Left lung (tissue), 14 donors: ENCODE measurements at places on chromosomes 5 and 9. TPM values are rescaled to one million over a fixed set of nuclear protein-coding genes. Genes with fewer than 3 reads are reported as not detected.

DNA sequence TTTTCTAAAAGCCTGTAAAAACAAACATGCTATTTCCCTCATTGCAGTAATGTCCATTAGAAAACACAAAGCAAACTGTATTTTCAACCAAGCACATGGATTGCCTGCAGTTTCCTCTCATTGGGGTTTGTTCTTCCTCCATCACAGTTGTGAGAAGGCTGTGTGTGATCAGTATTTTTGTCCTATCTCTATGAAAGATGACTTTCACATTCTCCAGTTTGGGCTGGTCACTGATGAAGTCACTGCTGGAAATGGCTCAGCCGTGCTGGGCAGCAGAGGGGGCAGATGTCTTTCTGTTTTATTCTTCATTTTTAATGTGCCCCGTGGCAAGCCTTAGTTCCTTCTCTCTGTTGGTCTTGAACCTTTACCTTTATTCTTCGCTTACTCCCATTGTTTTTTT lies 288.9 kb upstream of the MPDZ start:
- no peak for DNase-seq

- DNase-seq, result peak; percentile 48
Measured at GRCh38 chr9:99822806-99823591, 1.3 kb downstream of the NR4A3 start.

DNA sequence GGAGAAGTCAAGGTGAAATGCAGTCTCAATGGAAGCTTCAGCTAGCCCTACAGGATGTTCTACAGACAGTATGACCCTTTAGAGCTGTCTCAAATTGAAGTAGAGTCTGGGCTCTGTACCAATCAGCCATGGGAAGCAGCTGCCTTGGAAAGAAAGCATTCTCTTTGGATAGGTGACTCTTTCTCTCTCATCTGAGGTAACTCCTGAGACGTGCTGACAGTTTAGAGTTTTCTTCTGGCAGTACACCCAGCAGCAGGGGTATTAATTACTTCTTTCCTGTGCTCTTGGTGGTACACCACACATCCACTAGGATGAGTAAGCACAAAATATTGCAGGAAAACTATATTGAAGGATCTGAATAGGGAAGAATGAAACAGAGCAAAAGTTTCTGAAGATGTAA lies 329.6 kb upstream of the RGMB start:
- DNase-seq, result no peak

- DNase-seq, result no peak
Measured at GRCh38 chr9:108687006-108687987, 168.5 kb downstream of the ACTL7B start.

DNA sequence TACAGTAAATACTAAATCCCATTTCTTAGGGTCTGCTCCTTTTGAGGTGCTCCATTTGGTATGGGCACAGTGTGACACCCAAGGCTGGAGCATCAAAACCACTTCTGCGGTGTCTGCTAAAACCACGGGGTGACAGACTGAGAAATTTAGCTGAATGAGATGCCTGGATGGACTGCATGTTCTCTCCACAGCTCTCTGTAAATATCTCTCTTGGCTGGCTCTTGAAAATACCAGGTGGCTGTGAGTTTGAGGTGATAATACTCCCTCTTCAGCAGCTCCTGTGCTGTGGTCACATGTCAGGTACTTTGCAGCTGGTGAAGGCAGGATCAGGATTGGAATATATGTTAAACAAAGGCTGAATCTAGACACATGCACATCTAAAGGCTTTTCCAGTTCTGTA lies 93.7 kb upstream of the SIMC1 start:
- no peak for DNase-seq

DNA sequence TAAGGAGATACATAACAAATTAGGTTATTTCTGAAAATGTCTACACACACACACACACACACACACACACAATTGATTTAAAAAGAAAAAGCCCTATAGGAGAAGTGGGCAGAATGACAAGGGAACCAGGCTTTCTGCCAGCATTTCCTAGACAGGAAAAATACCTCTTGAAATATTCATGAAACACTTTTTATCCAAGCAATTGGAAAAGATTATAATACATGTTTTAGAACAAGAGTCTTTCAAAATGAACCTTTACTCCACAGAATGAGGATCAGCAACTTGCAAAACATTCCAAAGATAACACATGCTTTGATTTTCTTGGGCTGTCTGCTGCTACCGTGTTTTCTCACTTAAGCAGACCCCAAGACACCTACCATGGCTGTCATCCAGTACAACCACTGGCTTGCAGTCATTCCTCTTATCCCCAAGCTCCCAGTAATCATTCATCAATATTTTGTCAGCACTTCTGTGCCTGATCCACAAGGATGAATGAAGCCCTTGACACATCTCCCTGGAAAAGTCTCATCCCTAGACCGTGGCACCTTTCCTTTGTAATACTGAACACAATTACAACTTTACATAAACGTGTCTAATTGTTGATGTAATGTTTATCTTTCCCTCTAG lies 717.1 kb upstream of the ZNF608 start:
- DNase-seq, result no peak

- no peak for DNase-seq
Measured at GRCh38 chr5:176618783-176619182, 8.8 kb upstream of the GPRIN1 start.

GRCh38 chr5:160520609-160521391 lies 99.1 kb downstream of the PTTG1 start:
- no peak for DNase-seq

GRCh38 chr5:151318850-151319732 lies 15.5 kb upstream of the SLC36A3 start:
- DNase-seq, result peak; percentile 35

GRCh38 chr9:2574203-2574602 lies 47.4 kb upstream of the VLDLR start:
- no peak for DNase-seq

- DNase-seq, result no peak
Measured at GRCh38 chr5:142478113-142478512, 153.3 kb upstream of the SPRY4 start.

- peak; percentile 93 for DNase-seq
Measured at GRCh38 chr5:172697123-172698121, 56.4 kb downstream of the NEURL1B start.

GRCh38 chr5:142170254-142170953 lies 61.8 kb downstream of the NDFIP1 start:
- DNase-seq, result no peak

DNA sequence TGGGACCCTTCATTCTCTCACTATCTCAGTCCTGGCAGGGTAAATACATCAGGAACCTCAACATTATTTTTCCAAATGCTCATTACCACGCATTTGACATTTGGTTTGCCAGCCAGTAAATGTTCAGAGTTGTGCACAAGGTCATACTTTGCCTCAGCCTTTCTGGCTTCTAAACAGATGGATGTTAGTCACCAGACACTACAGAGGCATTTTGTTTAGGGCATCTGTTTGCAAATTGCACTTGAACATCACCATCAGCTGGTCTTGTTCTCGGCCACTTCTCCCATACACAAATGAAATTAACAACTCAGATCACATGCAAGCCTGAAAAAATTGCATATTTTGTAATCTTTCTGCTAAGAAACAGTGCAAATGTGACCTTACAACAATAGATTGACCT lies 75.0 kb upstream of the SLC1A1 start:
- no peak for DNase-seq

- DNase-seq, result no peak
Measured at GRCh38 chr5:6767481-6768063, 54.3 kb downstream of the TENT4A start.

DNA sequence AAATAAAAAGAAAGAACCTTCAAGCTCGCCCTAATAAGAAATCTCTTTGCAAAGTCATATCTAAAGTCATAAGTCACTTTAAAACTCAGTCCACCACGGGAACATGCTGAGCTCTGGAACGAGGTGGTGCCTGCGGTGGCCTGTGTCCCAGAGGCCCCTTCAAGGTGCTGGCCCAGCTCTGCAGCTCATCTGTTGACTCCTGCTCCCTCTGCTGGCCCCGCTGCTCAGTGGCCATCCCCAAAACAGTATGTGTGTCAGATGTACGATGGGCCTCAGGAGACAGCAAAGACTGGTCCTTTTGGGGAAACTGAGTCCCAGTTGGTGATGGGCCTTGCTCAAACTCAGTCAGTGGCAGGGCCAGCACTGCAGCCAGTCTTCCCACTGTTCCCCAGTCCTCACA lies 22.8 kb upstream of the FOXB2 start:
- DNase-seq, result no peak

DNA sequence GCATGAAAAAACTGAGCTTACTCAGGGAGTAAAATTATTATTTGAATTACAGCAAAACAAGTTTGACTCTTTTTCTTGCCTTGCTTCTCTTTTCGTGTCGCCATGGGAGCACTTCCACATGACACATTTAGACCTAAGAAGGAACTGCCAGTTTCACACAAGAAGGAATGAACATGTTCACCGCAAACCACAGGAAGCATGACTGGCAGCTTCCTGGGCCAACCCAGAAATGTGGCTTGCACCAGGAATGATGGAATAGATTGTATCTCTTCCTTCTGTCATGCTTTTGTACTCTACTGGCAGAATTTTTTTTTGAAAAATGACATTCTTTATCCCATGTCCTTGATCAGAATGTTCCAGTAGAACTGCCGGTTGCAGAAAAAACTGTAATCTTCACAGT lies 32.9 kb upstream of the MAN2A1 start:
- peak; percentile 78 for DNase-seq

- DNase-seq, result no peak
Measured at GRCh38 chr5:174970502-174970901, 246.1 kb downstream of the MSX2 start.

DNA sequence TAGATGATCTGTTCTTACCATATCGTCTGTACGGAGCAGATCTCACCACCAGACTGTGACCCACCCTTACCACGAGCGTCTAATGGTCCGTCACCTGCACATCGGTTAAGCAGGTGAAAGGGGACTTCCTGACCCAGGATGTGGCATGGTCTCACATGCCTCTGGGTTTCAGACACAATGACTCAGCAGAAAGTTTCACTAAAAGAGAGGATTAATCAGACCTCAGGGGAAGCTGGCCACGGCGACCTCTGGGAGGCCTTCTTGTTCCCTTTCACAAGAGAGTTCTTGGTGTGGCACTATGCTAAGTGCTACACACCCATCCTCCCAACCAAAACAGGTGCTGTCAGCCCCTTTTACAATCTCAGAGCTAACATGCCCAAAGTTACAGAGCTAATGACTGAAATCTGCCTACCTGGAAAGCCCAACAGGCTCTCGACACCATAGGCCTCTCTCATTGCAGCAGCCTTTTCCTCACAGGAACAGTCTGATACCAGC lies 41.6 kb downstream of the ADAMTS12 start:
- no peak for DNase-seq

DNA sequence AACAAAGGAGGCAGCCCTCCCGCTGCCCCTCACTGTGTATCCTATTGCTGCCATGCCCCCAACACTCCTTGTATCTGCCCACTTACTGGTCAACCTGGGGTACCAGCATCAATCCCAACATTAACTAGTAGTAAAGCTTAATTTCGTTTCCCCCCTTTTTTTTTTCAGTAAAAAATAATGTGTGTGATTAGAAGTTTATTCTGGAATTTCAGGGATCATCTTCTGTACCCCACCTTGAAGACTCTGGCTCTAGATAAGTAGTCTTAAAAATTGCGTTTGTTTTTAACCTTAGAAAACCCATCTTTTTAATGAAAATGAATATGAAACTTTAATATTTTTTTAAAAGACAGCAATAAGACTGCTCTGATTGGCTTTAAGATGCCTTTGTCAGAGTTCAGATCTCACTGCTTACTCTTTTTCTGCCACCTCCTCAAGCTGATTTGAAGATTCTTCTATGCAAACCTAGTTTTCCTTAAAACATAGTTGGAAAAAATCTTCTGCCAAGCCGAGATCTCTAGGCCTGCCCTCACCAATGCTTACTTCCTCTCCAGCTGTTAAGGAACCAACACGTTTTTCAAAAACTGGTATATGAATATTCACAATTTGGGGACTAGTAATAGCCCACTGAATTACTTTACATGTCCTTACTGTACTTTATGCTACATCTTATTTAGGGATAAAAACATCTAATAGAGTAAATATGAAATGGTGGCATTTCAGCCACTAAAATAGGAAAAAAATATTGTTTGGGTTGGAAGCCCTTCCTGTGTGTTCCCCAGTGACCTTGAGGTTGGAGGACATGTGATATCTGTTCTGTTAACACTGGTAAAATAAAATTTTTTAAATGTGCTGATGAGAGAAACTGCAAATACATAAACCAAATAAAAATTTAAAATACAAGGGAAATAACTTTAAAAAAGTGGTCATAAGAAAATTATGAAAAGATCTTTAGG lies 4.0 kb upstream of the RHOBTB3 start:
- DNase-seq, result no peak

- DNase-seq, result no peak
Measured at GRCh38 chr9:977838-978830, 1.7 kb downstream of the DMRT3 start.

GRCh38 chr5:81075041-81075440 lies 114.9 kb downstream of the RASGRF2 start:
- DNase-seq, result no peak

GRCh38 chr5:75469017-75469416 lies 42.4 kb downstream of the CERT1 start:
- DNase-seq, result no peak

LHX6 gene
- 17.6 TPM for polyA plus RNA-seq

TRIM36 gene
- 1.2 TPM for polyA plus RNA-seq

TYRP1 gene
- polyA plus RNA-seq, result 6.7 TPM

IFNA2 gene
- not detected for polyA plus RNA-seq

HTR1A gene
- polyA plus RNA-seq, result not detected

HAND1 gene
- not detected for polyA plus RNA-seq

HCN1 gene
- 0.04 TPM for polyA plus RNA-seq

IRGM gene
- polyA plus RNA-seq, result 0.93 TPM

GHR gene
- 24.8 TPM for polyA plus RNA-seq

TBCA gene
- polyA plus RNA-seq, result 315 TPM

UGT3A1 gene
- 0.10 TPM for polyA plus RNA-seq

SV2C gene
- polyA plus RNA-seq, result 0.48 TPM

CYLC2 gene
- not detected for polyA plus RNA-seq

CDC20B gene
- 6.6 TPM for polyA plus RNA-seq

ARHGEF28 gene
- polyA plus RNA-seq, result 12.9 TPM

MYO10 gene
- polyA plus RNA-seq, result 65.6 TPM

SLC23A1 gene
- polyA plus RNA-seq, result 0.70 TPM

CCDC180 gene
- 29.6 TPM for polyA plus RNA-seq

STK32A gene
- polyA plus RNA-seq, result 5.6 TPM

SHISAL2B gene
- 7.8 TPM for polyA plus RNA-seq

GPR107 gene
- 49.8 TPM for polyA plus RNA-seq

MEF2C gene
- 82.6 TPM for polyA plus RNA-seq

MYMK gene
- not detected for polyA plus RNA-seq
